ENCODE measurements at places on chromosomes 7 and 10.

GRCh38 chr10:113047151-113047550 lies 97.1 kb downstream of the TCF7L2 start:
- DNase-seq = no peak

GRCh38 chr7:88539518-88539917 lies 220.0 kb upstream of the ZNF804B start:
- no peak for DNase-seq

- no peak for DNase-seq
Measured at GRCh38 chr10:33335551-33335800, 1.0 kb upstream of the NRP1 start.

DNA sequence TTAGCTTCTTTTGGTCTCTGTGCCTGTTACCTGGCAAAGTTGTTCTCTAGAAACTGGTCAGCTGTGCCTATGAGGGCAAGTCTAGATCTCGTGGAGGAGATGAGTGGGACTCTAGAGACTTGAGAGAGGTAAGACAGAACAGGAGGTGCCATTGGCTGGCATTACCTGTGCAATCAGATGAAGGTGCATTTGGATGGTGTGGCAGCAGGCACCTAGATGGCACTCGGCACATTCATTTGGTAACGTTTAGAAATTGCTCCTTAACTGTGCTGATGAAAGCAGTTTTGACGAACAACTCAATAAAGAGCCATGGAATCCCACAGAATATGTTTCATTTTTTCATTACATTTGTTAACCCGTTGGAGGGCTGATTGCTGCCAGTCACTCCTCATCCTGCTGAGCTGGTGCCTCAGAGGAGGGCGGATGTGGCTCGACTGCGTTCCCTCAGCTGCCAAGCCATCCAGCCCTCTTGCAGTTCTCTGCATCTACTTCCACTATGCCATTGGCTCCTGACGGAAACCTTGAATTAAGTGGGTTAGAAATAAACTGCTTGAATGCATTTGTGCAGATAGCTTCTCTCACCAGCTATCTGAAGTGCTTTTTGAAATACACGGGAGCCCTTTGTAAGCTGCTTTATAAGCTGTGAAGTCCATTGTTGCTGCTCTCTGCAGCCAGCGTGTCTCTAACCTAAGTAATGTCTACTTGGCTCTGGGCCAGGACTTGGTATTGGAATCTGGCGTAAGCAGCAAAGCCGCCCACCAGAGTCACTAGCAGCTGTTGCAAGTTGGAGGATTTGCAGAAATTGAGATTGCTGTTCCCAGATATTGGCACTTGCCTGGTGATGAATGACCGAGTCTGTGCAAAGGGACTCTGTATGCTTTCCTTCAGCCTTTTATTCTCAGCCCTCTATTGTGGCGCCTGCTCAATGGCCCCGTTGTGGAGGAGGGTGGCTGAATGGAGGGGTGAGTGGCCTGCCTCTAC lies 87.4 kb downstream of the LRRC4 start:
- DNase-seq = no peak

DNA sequence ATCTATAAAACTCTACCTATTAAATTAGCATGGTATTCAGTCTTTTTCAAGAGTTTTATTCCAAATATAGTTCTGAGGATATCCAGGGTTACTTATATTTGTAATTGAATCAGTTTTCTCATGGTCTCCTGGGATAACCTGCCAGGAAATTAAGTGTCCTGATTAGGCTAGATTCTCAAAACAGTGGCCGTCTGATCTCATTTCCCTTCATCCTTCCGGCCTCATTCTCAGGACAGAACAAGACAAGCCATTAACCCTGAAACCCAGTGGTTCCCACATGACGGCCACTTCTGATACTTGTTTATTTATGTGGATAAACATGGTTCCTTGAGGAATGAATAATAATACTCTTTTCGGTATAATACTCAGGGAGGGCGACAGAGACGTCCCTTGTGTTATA lies 417.6 kb upstream of the POT1 start:
- no peak for DNase-seq

GRCh38 chr7:138690495-138690894 lies 10.7 kb downstream of the SVOPL start:
- DNase-seq = no peak

DNA sequence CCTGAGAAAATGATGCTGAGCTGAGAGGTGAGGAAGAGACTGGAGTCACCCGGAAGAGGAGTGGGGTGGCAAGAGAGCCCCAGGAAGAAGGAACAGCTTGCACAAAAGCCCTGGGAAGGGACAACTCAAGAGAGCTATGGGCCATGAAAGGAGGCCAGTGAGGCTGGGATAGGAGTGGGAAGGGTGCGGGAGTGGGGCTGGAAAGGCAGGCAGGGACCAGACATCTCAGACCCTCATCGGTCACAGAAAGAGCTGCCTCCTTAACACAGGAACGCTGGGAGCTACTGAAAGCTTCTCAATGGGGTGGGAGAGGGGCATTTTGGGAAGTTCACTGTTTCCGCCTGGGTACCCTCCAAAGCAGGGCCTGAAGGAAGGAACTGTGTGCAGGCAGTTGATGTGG lies 122.0 kb upstream of the UNC5B start:
- no peak for DNase-seq

DNA sequence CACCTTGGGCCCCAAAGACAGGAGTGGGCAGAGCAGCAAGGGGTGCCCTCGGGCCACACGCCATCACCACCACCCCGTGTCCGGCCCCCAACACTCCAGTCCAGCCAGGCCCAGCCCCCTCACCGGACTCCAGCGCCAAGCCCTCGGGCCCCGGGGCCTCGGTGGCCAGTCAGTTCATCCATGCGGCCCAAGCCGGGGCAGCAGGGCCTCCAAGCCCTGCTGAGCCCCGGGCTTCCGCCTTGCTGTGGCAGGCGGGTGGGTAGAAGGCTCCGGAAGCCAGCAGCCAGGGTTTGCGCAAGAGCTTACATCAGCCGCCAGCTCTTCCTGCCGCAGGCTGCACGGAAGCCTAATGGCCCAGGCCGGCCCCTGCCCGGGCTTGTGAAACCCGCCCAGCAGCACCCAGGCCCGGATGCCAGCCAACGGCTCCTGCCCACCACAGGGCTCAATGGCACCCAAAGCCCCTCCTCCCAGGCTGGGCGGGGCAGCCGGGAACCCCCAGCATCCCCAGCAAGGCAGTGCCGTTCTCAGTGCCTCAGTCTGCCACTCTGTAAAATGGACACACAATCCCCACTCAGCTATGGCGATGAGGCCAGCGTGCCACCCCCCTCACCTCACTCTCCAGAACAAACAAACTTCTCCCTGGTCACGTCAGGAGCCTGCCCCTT lies 26.5 kb downstream of the TNRC18 start:
- DNase-seq = peak; percentile 96

DNA sequence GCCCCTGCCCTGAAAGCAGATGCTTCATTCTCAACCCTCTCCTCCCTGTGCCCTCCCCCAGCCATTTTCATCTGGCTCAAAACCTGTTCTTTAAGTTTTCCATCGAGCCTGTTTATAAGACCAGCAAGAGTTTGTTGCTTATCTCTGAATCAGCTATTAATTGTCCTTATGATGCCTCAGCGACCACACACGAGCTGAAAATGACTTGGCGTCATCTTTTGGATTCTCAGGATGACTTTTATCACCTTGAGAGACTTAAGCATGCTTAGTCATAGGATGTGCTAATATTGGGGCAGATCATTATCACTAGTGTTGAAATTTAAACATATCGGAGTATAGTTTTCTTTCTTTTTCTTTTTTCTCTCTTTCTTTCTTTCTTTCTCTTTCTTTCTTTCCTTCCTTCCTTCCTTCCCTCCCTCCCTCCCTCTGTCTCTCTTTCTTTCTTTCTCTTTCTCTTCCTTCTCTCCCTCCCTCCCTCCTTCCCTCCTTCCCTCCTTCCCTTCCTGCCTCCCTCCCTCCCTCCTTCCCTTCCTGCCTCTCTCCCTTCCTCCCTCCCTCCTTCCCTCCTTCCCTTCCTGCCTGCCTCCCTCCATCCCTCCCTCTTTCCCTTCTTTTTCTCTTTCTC lies 184.5 kb downstream of the PHTF2 start:
- DNase-seq = no peak

- DNase-seq = no peak
Measured at GRCh38 chr7:80309971-80310549, 175.4 kb downstream of the GNAI1 start.

DNA sequence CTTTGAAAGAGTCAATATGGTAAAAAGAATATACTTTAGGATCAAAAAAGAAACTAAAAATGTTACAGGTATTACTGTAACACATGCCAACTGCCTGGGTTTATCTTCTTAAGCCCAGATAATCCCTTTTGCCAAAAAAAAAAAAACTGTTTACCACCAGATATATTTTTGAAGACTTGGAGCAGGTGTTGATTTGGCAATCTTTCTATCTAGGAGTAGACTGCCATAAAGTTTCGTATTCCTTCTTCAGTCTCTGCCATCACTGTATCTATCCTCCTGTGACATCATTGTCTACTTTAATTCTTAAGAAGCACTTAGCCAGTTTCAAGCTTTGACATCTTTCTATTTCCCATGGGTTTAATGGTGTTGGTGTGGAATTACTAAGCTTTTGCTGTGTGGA lies 161.0 kb downstream of the ST7 start:
- DNase-seq = no peak

DNA sequence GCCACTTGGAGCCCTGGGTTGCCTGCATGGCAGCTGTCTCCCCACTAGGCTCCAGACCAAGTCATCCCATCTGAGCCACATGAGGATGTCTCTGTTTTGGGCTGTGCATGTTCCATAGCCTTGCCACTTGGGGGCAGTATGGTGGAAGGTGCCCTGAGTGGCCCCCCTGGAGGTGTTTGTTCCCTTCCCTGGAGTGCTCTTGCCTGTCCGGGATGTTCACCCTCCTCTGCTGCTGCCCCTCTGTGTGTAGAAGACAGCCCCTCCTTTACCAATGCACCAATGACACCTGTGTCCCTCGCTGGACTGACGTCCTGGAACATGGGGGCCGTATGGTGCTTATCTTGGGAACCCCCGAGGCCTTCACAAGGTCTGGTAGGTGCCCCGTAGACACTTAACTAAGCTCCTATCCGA lies 100.2 kb downstream of the ACTR3B start:
- no peak for DNase-seq

GRCh38 chr10:10120671-10121070 lies 897.0 kb upstream of the CELF2 start:
- DNase-seq = no peak

DNA sequence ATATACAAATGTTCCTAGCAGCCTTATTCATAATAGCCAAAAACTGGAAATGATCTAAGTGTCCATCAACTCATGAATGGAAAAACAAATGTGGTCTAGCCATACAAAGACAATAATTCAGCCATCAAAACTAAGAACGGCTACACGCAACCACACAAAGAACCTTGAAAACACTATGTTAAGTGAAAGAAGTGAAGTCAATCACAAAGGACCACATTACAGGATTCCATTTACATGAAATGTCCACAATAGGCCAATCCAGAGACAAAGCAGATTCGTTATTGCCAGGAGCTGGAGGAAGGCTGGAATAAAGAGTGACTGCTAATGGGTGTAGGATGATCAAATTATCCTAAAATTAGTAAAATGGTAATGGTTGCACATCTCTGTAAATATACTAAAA lies 21.1 kb downstream of the MKRN1 start:
- no peak for DNase-seq

DNA sequence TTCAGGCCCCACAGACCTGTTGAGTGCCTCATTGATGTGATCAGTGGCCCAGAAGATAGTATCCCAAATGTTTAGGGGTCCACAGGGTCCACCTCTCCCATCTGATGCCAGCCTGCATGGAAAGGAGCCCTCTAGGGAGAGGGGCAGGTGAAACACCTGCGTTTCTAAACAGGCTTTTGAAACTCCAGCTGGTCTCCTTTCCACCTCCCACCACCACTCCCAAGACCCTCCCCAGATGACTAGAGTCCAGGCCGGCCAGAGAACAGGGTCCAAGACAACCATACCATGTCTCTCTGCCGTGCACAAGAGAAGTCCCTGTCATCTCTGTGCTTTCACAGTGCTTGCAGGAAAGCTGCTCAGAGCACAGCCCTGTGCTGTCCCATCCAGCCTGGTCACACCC lies 105.0 kb upstream of the NANOS1 start:
- DNase-seq = no peak

GRCh38 chr7:13420726-13421125 lies 568.7 kb downstream of the ETV1 start:
- no peak for DNase-seq

DNA sequence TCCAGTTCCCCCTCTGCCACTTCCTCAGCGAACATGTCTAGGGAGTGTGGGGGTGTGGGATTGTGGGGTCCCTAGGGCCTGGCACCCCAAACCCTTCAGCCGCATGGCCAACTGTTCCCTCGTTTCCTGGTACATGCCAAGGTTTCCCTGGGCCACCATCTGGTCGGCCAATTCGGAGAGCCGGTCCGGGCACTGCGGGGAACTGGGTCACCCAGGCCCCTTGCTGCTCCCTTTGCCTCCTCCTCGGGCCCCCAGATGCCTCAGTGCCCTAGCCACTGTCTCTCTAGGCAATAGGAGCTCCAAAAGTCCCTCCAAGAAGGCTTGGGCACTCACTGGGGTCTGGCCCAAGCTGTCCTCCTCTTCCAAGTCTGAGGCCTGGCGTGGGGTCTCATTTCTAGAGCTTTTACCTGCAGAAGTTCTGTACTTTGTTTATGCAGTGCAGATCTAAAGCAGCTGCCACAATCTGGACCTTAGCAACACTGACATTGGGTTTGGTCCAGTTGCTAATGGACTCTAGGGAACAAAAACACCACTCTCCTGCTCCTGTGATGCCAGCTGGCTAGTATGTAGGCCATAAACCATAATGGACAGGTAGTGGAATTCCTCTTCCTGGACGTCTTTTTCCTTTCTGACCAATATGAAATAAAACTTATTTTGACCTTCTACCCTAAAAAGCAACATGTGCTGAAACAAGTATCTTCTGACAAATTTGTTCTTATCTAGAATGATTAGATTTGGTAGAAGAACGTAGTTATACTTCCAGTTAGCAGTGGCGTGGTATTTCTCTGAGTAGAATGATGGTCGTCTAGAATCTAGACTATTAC lies 172.9 kb downstream of the LRRC4 start:
- no peak for DNase-seq

DNA sequence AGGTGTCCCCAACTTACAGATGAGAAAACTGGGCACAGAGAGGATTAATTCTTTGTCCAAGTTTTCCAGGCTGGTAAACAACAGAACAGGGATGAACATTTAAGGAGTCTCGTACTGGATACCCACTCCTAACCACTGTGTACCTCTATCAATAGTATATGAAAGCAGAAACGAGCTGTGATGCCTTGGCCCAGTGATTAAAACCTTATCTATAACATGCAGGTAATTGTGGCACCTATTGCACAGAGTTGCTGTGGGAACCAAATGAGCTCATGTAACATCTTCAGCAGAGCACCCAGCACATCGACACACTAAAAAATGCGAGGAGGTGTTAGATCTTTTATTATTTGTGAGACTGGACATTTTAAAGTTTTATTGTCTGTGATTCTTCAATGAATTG lies 1.6 kb downstream of the TMEM273 start:
- no peak for DNase-seq

DNA sequence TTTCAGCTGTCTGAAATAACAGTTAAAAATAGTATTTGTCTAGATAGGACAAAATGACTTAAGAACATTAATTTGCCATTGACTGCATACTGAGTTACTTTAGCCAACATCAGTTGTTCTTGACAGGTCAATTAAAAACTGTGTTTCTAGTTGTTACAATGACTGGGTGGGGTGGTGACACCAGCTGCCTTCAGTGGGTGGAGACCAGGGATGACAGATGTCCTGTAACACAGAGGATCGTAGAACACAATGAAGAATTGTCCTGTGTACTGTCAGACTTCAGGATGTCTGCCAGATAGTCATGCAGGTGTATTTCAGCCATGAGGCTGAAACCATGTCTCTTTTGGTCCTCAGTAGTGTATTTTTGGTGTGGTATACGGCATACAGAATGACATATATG lies 24.4 kb downstream of the TRUB1 start:
- DNase-seq = no peak
